ENCODE measurements at places on chromosomes 3 and 15.

DNA sequence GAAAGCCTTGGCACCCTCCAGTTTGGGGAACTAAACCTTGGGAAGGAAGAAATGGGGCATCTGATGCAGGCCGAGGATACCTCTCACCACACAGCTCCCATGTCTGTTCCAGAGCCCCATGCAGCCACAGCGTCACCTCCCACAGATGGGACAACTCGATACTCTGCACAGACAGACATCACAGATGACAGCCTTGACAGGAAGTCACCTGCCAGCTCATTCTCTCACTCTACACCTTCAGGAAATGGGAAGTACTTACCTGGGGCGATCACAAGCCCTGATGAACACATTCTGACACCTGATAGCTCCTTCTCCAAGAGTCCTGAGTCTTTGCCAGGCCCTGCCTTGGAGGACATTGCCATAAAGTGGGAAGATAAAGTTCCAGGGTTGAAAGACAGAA lies 7.7 kb downstream of the MAP1A start:
- no peak for DNase-seq

GRCh38 chr3:105065895-105066839 lies 300.5 kb upstream of the ALCAM start:
- DNase-seq: no peak

DNA sequence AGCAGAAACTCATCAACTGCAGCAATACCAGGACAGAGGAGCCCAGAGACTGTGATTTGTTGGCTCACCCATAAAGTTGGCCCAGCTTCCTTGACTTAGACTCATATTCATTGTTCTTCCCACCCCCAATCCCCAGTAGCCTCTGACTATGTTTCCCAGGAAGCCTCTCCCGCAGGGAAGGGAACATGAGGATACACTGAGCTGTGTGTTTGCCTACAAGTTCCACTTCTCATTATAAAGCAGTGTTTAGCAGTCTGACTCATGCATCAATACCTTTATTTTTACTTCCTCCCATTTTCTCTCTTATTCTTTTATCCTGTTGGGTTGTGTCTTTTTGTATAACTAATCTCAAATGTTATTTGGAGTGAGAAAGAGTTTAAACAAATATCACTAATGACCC lies 111.6 kb upstream of the PHLDB2 start:
- no peak for DNase-seq

DNA sequence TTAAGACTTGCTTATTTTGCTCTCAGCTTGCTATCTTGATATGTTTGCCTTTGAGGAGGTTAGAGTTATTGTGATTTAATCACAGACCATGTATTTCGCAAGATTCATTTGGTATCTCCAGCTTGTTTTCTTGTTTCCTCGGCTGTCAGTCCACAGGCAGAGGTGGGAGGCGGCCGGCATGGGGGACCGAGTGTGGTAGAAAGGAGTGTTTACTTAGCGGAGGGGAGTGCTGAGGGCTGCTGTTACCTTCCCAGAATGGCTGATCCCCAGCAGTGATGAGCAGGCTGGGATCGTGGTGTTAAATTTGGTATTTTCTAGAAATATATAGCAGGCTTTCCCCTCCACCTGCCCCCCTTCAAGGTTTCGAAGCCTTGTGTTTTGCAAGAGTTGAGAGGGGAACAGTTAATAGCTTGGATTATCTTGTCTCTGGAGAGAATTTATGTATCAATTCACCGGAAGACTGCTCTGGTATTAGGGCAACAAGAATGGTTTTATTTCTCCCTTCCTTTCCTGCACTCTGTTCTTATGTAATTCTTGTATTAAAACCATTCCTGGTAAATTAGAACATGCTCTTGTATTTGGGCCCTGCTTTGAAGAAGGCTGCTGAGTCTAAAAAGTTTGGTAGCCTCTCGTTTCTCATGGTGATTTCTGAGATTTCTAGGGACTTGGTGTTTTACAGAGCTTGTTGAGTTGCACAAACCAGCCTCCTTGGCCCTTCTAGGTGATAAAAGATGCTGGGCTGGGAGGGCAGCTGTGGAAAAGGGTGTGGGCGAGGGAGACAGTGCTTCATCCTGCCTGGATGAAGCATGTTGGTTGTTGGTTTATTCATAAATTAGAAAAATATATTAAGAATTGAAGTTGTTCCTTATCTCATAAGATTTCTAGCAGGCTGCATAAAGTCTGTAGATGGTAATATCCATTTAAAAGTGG lies 151.4 kb downstream of the IGF1R start:
- DNase-seq: no peak

DNA sequence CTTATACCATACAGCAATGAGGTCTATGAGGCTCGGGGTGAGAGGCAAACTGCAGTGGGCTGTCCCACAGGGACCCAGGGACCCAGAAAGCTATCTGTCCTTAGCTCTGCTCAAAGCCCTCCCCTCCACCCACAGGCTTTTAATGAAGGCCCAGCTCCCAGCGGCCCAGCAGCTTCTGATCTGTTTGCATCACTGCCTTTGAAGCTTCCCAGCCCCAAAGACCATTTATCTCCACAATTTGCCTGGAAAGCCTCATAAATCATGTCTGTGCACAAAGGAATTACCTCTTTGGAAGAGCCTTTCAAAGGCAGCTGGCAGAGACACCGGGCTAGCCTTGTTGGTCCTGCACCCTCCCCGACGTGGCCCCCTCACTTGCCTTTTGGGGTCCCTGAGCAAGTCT lies 123.9 kb downstream of the RAB11A start:
- DNase-seq: no peak

DNA sequence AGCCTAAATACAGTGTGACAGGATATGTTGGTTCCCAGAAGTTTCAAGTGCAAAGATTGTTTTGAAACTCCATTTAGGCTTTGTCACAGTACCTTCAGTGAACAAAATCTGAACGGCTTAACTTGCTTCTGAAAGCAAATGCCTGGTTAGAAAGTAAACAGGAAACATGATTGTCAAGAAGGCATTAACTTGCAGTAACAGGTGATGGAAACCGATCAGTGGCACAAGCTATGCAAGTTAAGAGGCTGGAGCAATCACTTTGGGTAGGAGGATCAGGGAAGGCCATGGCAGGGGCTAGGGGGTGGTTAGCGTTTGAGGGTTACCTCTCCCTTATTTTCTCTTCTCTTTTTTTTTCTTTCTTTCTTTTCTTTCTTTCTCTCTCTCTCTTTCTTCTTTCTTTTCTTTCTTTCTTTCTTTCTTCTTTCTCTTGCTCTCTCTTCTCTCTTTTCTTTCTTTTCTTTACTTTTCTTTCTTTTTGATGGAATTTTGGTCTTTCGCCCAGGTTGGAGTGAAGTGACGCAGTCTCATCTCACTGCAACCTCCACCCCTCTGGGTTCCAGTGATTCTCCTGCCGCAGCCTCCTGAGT lies 2.4 kb downstream of the HYKK start:
- no peak for DNase-seq

- no peak for DNase-seq
Observed at GRCh38 chr3:170331143-170331542, 26.4 kb upstream of the SKIL start.

DNA sequence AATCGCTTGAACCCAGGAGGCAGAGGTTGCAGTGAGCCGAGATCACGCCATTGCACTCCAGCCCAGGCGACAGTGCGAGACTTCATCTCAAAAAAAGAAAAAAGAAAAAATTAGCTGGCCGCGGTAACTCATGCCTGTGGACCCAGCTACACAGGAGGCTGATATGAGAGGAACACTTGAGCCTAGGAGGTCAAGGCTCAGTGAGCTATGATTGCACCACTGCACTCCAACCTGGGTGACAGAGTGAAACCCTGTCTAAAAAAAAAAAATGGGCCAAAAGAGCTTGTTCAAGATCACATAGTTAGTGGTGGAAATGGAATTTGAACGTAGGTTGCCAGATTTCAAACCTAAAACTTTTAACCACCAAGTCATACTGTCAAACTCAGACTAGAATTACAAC lies 46.2 kb upstream of the PPP4R2 start:
- DNase-seq: no peak

GRCh38 chr3:89783341-89783927 lies 676.0 kb downstream of the EPHA3 start:
- no peak for DNase-seq

DNA sequence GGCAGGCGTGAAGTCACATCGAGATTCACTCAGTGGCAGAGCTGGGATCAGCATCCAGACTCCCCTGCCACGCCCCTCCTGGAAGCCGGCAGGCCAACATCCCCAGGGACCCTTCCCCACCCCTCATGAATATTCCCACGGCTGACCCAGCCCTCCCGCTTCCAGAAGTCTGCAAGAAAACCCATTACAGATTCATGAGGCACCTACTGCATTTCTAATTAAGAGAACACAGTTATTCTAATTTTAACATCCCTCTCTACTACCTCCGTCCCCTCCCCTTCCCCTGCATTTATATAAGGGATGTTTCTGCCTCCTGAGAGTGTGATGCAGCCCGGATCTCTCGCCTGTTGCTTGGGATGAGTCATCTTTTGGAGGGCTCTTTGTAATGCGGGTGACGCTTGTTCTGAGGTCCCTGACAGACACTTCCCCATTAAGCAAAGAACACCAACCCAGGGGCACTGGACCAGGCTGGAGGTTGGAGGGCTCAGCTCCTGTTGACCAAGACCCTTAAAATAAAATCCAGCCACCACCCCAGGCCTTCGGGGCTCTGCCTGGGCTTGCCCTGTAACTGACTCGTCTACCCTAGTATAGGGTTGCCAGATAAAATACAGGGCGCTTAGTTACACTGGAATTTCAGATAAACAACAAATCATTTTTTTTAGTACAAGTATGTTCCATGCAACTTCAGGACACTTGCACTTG lies 118.7 kb downstream of the NUP210 start:
- DNase-seq: peak; percentile 75

- DNase-seq: no peak
Observed at GRCh38 chr3:130854208-130854864, 39.5 kb upstream of the ATP2C1 start.

DNA sequence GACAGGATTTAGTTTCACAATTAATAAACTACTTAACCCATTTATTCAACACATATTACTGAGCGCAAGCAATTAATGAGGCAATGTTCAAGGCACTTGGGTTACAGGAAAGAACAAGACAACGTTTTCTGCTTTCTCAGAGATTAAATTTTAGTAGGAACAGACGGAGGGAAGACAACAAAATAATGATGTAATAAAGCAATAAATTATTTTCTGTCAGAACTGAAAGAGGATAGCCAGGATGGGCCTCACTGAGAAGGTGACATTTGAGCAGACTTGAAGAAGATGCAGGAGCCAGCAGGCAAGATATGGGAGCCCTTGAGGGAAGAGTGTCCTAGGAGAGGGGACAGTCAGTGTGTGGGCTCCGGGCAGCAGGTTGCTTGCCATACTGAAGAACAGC lies 11.3 kb upstream of the RPL14 start:
- no peak for DNase-seq

DNA sequence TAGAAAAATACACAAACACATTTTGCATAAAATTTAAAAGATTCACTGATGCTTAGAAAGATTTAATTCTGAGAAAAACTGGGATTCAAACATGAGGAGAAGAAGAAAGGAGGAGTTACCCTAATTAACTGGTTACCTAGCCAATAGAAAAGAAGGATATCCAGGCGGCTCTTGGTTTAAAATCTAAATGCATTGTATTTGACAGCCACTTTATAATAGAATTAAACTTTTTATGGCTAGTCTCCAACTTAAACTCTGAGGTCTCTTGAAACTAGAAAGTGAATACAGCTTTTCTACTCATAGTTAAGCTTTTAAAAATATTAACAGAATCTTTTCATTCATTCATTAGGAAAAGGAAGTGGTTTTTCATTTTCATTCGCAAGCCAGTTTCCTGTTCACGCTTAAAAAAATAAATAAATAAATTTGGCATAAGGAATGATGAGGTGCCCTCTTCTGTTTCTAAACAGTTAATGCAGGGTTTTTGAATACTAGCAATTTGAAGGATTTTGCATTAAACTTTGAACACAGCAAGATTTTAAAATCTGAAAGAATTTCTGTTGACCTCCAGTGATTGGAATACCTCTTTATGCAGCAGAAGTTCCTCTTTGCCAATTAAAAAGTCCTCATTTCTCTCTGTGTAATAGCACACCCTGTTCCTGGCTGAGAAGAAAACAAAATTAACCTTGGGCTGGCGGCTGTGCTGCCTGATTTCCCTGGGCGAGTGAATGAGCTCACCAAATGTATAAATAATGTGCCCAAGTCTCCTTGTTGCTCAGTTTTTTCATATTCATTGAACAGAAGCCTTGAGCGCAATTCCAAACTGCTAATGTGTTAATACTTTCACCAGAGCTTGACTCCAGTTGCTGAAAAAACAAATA lies 105.1 kb downstream of the ZMAT3 start:
- peak; percentile 15 for DNase-seq

DNA sequence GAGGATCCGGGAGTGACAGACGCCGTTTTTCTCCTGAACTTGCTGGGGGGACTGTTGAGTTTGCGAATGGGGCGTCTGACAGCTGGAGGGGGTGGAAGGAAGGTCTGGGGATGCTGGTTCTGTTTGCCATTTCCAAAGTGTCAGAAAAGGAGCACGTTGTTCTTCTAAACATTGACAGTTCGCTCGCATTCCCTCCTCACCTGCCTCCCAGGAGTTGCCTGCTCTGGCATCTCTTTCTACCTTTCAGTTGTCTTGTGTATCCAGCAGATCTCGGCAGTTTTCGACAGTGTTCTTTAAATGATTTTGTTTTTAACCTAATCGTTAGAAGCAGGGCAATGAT lies 829 bp downstream of the SELENOT start:
- DNase-seq: no peak

- no peak for DNase-seq
Observed at GRCh38 chr3:188369526-188369925, 215.6 kb downstream of the LPP start.

DNA sequence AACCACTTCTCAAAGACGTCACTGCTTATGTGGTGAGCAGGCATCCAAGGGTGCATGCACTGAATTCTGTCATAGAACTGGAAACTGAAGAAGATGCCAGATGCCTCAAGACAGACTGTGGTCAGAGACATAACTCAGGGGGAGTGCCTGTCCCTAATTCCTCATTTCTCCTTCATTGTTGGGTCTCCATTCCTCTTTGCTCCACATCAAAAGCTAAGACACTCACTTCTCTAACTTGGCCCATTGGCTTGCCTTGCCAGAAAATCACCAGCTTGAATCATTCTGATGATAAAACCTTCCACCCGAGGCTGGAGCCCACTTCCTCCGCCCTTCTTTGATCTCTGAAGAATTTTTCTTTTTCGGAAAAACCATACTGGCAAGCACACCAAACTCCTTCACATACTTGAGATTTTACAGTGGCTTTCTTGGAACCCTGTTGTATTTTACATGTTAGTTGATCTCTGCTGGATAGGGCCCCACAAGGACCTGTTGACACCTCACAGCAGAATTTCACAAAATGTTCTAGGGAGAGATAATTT lies 69.9 kb downstream of the COL8A1 start:
- no peak for DNase-seq

DNA sequence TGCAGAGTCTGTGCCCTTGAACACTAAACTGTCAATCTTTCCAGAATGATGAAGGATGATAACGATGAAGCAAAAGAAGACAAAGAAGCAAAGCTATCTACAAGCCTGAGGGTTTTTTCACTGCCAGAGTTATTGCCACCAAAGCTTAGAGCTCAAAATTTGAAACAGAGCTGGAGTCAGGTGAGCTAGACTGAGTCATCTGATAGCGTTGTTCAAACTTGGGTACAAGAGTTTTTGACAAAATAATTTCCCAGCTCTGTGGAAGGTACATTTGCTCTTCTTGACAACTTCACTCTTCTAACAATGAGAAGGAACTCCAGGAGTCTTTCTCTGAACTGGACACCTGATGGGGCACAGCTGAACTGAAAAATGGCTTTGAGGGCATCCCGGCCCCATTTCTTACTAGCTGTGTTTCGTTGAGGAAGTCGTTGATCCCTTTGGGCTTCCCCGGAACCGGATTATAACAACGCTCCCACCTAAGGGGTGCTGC lies 715 bp downstream of the MCCC1 start:
- no peak for DNase-seq

GRCh38 chr15:60228101-60228500 lies 169.7 kb downstream of the ANXA2 start:
- DNase-seq: no peak

GRCh38 chr15:74432968-74433591 lies 678 bp downstream of the SEMA7A start:
- DNase-seq: no peak
